NCI-H524 treated with DMSO at 0.1 percent for 48 hours (cell line): ENCODE measurements at places on chromosomes 5 and 9.

DNA sequence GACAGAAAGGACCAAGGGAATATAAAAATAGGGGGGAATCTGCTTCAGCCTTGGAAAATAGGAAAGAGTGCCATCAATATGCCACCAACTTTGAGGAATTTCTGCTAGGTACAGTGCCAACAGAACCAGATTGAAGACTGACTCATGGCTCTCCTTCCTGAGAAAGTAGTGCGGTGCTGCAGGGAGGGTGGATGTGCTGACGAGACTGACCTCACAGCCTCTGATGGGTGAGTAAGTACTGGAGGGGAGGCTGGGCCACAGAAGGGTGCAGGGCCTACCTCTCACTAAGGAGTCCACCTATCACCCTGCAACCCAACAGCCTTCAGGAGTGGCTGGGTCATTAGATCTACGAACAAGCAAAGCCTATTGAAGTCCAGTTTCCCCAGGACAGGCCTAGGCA, 187.6 kb downstream of the GABBR2 start:
- DNase-seq: no peak

GRCh38 chr9:121573717-121574485, 74.3 kb upstream of the GGTA1 start:
- DNase-seq: no peak

GRCh38 chr9:109499093-109499630, 1.1 kb upstream of the PTPN3 start:
- DNase-seq: no peak

GRCh38 chr5:140402258-140403074, 833 bp downstream of the ANKHD1 start:
- DNase-seq: no peak
